ENCODE measurements at places on chromosomes 5 and 9. TPM values are rescaled to one million over a fixed set of nuclear protein-coding genes. Genes with fewer than 3 reads are reported as not detected.
A peak's percentile ranks its signal among the peaks of the same experiment; 100 is the strongest.

The JAK2 gene
- 41.3 TPM for total RNA-seq

The SEC24A gene
- 30.8 TPM for total RNA-seq

The SPATA31A3 gene
- total RNA-seq, result not detected

GRCh38 chr9:106980551-106981101 lies 117.7 kb downstream of the ZNF462 start:
- no peak overlapping the region for H3K27ac ChIP-seq
- no peaks in the 10 kb centered on the region for H3K27me3 ChIP-seq
- no peaks in the 10 kb centered on the region for H3K36me3 ChIP-seq

DNA sequence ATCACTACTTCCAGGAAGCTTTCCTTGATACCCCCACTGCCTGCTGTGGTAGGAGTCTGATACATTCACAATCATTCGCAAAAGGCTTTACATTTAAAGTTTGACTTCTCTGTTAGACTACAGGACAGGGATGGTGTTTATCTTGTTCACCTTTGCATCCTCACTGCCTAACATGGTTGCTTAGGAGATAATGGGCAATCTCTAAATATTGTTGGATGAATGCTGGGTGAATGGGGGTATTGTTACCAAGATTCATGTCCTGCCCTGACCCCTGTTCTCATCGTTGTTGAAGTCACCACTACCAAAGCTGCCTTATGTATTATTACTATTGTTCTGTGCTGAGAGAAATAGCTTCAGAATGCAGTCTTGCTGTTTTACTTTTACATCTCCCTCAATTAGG lies 7.7 kb upstream of the TMEFF1 start:
- no peaks in the 10 kb centered on the region for H3K36me3 ChIP-seq
- DNase-seq, result no peak
- H3K27ac ChIP-seq, result no peak overlapping the region
- H3K4me3 ChIP-seq, result no peak overlapping the region
- no peaks in the 10 kb centered on the region for H3K27me3 ChIP-seq

GRCh38 chr9:77384406-77384805 lies 207.1 kb downstream of the VPS13A start:
- H3K36me3 ChIP-seq, result no peaks in the 10 kb centered on the region
- no peak for DNase-seq
- H3K4me3 ChIP-seq, result no peak overlapping the region
- H3K27me3 ChIP-seq, result no peaks in the 10 kb centered on the region
- no peak overlapping the region for H3K27ac ChIP-seq
- no peaks in the 10 kb centered on the region for H3K4me1 ChIP-seq

- peaks cover 64% of the 10 kb centered on the region for H3K36me3 ChIP-seq
- H3K4me3 ChIP-seq, result no peak overlapping the region
- no peak overlapping the region for H3K27ac ChIP-seq
Measured at GRCh38 chr5:172904643-172905345, 54.4 kb upstream of the RPL26L1 start.

DNA sequence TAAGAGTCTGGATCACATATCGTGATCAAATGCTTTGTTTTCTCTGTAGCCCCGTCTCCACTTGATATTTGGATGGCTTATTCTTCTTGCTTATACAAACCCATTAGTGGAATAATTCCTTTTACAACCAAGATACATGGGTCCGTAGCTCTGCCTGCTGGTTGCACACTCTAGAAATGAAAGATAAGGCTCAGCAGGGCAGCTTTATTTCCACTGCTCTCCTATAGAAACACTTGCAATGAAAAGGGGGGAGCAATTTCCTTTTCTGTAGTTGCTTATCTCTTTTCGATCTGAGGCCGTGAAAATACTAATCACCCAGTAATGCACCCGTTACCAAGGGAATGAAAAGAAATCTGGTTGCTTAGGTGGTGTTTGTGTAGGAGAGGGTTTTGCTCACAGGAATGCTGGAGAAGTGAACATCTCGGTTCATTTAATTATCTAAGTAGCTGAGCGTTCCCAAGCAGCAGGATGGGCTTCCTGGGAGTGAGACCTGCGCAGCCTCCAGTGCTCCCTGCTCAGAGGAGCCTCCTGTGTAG lies 131.7 kb downstream of the ADAMTS16 start:
- no peaks in the 10 kb centered on the region for H3K36me3 ChIP-seq
- no peak overlapping the region for H3K4me3 ChIP-seq
- peaks cover 6% of the 10 kb centered on the region for H3K4me1 ChIP-seq
- no peak for DNase-seq
- H3K27me3 ChIP-seq, result no peaks in the 10 kb centered on the region

DNA sequence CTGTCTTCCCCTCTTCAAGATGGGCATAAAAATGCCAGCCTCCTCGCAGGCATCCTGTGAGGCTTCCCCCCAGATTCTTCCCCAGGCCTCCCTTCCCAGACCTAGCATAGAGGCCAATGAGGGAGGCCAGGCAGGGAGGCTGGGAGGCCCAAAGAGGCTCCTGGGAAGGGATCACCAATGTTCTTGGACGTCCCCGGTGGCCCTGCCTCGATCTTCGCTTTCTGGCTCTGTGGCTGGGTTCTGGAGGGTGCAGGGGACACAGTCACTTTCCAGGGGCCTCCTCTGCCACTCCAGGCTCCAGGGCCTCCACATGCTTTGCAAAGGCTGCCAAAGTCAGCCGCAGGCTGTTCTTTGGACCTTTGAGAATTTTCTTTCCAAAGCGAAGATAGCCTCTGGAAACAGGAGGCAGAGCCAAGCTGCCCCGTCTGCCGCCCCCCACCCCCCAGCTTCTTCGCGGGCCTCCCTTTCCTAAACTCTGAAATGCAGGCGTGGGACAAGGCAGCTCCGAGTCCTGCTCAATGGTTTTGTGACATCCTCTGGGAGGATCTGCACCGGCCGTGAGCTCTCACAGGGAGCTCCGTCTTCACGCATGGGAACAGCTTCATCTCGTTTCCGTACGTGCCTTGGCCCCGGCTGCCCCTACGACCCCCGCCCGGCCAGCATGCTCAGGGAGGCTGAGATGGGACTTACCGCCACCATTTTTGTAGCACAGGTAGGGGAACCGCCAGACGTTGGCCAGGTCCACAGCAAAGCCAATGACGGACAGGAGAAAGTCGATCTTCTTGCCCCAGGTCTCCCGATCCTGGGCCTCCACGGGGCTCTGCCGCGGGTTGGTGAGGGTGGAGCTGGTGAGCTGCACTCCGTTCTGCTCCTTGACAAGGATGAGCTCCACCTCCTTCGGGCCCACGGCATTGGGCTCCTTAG lies 2.8 kb downstream of the SLC6A3 start:
- H3K27me3 ChIP-seq, result peaks cover 15% of the 10 kb centered on the region
- H3K36me3 ChIP-seq, result no peaks in the 10 kb centered on the region
- peaks cover 21% of the 10 kb centered on the region for H3K4me1 ChIP-seq
- no peak for DNase-seq
- H3K4me3 ChIP-seq, result no peak overlapping the region

DNA sequence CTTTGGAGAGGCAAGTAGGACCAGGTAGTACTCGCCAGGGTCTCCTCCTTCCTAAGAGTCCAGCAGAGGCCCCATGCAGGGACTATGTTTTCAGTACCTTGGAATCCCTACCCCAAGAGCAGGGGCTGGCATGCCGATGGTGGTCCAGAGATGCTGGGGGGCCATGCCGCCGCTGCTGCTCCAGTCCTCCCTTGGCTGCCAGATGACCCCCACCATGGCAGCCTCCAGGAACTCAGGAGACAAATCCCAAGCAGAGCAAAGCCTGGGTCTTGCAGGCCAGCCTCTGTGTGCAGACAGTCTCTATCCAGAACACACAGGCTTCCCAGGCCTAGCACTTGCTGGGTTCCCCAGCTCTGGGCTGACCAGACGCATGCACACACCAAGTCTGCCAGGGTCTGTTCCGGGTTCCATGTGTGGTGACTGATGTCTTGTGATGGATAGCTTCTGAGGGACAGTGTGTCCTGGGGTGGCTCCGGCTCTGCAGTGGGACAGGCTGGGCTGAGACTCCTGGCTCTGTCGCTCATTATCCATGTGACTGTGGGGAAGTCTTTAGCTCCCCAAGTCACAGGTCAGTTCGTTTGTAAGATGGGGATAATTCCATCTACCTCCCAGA lies 127.3 kb downstream of the CRB2 start:
- no peaks in the 10 kb centered on the region for H3K36me3 ChIP-seq
- DNase-seq, result peak; percentile 47
- no peaks in the 10 kb centered on the region for H3K4me1 ChIP-seq
- no peak overlapping the region for H3K4me3 ChIP-seq
- no peaks in the 10 kb centered on the region for H3K27me3 ChIP-seq
- no peak overlapping the region for H3K27ac ChIP-seq

- no peak for DNase-seq
Measured at GRCh38 chr9:116149844-116150243, 3.7 kb upstream of the PAPPA start.

DNA sequence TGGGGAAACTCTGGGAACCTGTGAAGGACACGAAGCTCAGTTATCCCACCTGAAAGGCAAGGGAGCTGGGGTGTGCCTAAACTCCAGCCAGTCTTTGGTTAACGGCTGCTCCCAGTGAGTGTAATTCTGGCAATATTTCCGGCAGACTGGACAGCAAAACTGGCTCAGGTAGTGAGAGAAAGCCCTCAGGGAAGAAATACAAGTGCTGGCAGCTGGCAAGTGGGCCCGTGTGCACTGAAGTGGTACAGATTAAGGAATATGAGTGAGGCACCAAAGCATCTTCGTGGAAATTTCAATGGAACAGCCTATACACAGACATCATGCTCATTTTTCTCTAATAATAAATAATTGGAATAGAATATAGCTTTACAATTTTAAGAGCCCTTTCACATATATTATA lies 56.2 kb downstream of the ABHD17B start:
- H3K4me3 ChIP-seq, result no peak overlapping the region
- H3K4me1 ChIP-seq, result no peaks in the 10 kb centered on the region
- DNase-seq, result no peak
- peaks cover 6% of the 10 kb centered on the region for H3K36me3 ChIP-seq
- H3K27me3 ChIP-seq, result no peaks in the 10 kb centered on the region

All from spleen (tissue), 13 donors.